ENCODE measurements at places on chromosomes 5 and 9.

GRCh38 chr9:93531374-93531773 lies 45.0 kb upstream of the PHF2 start:
- no peak for DNase-seq
- H3K36me3 ChIP-seq, result peaks cover 61% of the 10 kb centered on the region
- no peak overlapping the region for H3K4me3 ChIP-seq
- H3K27ac ChIP-seq, result no peak overlapping the region

DNA sequence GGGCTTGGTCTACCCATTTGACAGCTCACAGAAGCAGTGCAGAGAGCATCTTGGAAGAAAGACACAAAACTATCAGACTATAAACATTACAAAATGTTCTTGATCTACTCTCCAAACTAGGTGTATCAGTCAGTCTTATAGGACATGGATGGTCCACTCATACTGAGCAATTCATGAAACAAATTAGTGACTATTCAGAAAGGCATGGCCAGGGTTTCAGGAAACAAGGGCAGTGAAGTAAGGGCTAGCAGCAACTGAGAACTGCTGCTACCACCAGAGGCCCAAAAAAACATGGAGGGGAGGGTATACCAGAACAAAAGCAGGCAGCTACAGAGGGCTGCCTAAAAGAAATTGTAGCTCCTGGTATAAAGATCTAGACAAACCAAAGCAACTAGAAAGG lies 287.0 kb downstream of the PIK3R1 start:
- no peaks in the 10 kb centered on the region for H3K27me3 ChIP-seq
- H3K36me3 ChIP-seq, result peaks cover 2% of the 10 kb centered on the region
- H3K4me3 ChIP-seq, result no peak overlapping the region
- H3K4me1 ChIP-seq, result no peaks in the 10 kb centered on the region
- no peak for DNase-seq
- no peak overlapping the region for H3K27ac ChIP-seq

- no peak overlapping the region for H3K4me3 ChIP-seq
- no peaks in the 10 kb centered on the region for H3K36me3 ChIP-seq
- no peak for DNase-seq
- no peaks in the 10 kb centered on the region for H3K27me3 ChIP-seq
- peaks cover 38% of the 10 kb centered on the region for H3K4me1 ChIP-seq
- H3K27ac ChIP-seq, result no peak overlapping the region
Measured at GRCh38 chr9:127553793-127554192, 58.3 kb upstream of the STXBP1 start.

DNA sequence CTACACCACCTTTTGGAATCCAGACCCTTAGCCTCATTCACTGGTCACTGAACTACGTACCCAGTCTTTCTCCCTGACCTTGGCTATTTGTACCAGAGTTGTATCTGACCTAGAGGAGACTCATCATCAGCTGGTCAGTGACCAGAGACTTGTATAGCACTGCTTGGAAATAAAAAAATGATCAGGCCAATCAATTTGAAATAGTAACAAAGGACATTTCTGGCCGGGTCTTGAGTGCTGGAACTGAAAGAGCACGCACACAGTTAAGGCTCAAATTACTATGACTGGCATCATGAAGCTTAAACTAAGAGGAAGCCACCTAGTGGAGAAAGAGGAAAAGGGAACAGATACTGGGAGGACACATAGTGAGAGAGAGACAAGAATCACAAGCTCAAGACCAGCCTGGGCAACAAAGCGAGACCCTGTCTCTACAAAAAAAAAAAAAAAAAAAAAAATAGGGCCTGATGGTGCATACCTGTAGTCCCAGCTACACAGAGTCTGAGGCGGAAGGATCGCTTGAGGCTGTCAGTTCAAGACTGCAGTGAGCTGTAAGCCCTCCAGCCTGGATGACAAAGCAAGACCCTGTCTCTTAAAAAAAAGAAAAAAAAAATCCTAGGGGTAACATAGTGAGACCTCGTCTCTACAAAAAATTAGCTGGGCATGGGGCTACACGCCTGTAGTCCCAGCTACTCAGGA lies 12.8 kb upstream of the SRP19 start:
- H3K27me3 ChIP-seq, result peaks cover 14% of the 10 kb centered on the region
- no peak overlapping the region for H3K27ac ChIP-seq
- H3K4me3 ChIP-seq, result no peak overlapping the region
- DNase-seq, result no peak
- H3K4me1 ChIP-seq, result peaks cover 3% of the 10 kb centered on the region

- H3K36me3 ChIP-seq, result no peaks in the 10 kb centered on the region
- H3K4me3 ChIP-seq, result no peak overlapping the region
- no peak overlapping the region for H3K27ac ChIP-seq
- DNase-seq, result no peak
Measured at GRCh38 chr9:16656432-16657169, 213.9 kb downstream of the BNC2 start.

- H3K27me3 ChIP-seq, result no peaks in the 10 kb centered on the region
- no peaks in the 10 kb centered on the region for H3K4me1 ChIP-seq
- no peak overlapping the region for H3K27ac ChIP-seq
- no peak overlapping the region for H3K4me3 ChIP-seq
Measured at GRCh38 chr5:117118499-117118898, 543.9 kb upstream of the SEMA6A start.

DNA sequence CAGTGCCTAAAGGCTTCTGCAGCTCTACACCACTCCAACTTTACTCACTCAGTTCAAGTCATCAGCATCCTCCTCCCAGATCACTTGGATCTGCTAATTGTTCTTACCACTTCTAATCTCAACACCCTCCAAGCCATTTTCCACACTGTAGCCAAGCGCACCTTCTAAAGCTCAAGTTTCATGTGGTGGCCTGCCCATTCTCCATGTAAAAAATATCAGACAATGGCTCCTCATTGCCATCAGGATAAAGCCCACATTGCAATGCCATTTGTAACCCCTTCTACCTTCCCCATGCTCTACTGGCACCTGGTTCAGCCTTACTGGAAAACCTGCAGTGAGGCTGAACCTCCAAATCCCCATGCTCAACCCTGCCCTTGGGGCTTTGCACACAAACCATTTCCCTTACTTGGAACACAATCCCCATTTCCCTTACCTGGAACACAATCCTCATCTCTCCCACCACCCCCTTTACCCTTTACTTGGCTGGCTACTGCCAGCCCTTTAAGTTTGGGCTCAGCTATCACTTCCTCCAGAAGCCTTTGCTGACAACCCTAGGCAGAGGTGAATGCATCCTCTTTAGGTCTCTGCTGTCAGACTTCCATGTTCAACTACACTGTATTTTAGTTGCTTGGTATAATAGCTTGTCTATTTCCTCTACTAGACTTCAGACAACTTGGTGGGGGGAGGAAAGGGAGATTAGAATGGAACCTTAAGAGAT lies 220.0 kb downstream of the TSSK1B start:
- H3K36me3 ChIP-seq, result no peaks in the 10 kb centered on the region
- H3K27ac ChIP-seq, result no peak overlapping the region
- no peak for DNase-seq
- H3K4me1 ChIP-seq, result no peaks in the 10 kb centered on the region
- no peaks in the 10 kb centered on the region for H3K27me3 ChIP-seq
- H3K4me3 ChIP-seq, result no peak overlapping the region

DNA sequence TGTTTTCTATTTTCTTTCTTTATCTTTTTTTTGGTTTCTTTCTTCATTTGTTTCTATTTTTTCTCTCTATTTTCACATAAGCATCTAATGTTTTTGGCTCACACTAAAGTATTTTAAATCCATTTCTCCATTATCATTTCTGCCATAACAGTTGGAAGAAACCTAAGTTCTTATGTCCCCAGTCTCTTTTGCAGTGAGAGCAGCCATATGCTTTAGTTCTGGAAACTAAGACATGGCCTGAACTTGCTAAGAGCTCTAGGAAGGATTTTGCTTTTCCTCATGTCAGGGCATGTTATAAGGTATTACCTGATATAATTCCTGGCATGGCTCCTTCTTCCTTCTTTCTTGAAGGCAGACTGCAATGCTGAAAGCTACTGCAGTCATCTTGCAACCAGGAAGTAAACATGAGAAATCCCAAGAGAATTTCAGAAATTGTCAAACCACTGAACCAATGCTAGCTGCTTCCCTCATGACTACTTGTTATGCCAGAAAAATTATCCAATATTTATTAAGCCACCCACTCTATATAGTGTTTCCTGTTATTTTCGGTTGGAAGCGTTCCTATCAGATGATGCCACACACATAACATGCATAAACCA lies 171.1 kb downstream of the TAF11L14 start:
- H3K27me3 ChIP-seq, result no peaks in the 10 kb centered on the region
- no peak overlapping the region for H3K27ac ChIP-seq
- H3K4me1 ChIP-seq, result no peaks in the 10 kb centered on the region

- H3K36me3 ChIP-seq, result no peaks in the 10 kb centered on the region
- peaks cover 2% of the 10 kb centered on the region for H3K27me3 ChIP-seq
- no peak for DNase-seq
- peaks cover 9% of the 10 kb centered on the region for H3K4me1 ChIP-seq
Measured at GRCh38 chr5:168829922-168830417, 250.8 kb upstream of the PANK3 start.

DNA sequence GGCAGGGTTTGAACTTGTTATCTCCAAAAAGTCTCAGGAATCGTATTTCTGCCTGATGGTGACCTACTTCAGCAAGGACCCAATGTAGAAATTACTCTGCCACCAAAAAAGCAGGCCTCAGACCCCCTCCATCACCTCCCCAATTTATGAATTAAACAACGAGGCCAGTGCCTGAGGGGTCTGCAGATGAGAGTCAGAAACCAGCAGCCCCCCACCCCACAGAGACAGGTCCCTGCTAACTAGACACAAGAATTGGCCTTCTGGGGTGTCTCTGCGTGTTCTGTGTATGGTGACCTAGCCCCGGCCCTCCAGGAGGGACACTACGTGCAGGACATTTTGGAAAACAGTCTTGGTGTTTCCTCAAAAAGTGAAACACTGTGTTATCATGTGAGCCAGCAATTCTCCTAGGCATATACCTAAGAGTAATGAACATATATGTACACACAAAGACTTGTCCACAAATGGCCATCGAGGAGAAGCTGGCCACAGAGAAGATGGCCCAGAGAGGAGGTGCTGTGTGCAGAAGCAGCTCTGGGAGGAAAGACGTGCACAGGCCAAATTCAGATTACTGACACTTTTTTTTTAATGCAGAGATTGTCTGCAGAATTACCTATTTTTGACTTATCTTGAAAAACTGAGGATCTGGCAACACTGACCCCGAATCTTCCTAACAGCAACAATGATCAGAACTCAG lies 93.8 kb downstream of the ADAMTS2 start:
- H3K36me3 ChIP-seq, result no peaks in the 10 kb centered on the region
- no peak overlapping the region for H3K27ac ChIP-seq
- H3K4me3 ChIP-seq, result no peak overlapping the region
- peaks cover 6% of the 10 kb centered on the region for H3K27me3 ChIP-seq
- DNase-seq, result no peak

GRCh38 chr9:81753436-81753835 lies 64.1 kb upstream of the TLE1 start:
- H3K4me3 ChIP-seq, result no peak overlapping the region
- DNase-seq, result no peak
- H3K4me1 ChIP-seq, result no peaks in the 10 kb centered on the region
- no peaks in the 10 kb centered on the region for H3K27me3 ChIP-seq

DNA sequence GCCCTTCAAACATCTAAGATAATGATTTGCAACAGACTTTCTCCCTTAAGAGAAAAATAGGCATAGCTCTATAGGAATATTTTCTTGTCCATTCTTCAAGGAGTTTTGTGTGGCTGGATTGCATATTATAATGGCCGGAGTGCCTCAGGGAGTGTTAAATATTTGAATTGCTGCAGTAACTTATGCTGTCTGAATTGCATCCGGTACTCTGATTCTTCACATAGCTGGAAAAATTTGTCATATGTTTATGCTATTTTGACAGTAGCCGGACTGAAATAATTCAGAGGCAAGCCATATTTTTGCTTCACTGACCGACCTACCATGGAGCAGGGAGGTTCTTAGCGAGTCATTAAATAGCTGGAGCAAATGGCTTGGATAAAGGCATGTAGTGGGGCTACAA lies 621.0 kb downstream of the ACTL7B start:
- H3K36me3 ChIP-seq, result no peaks in the 10 kb centered on the region
- no peaks in the 10 kb centered on the region for H3K27me3 ChIP-seq
- no peaks in the 10 kb centered on the region for H3K4me1 ChIP-seq
- no peak for DNase-seq
- no peak overlapping the region for H3K4me3 ChIP-seq

GRCh38 chr9:19408316-19408692 lies 505 bp upstream of the ACER2 start:
- no peak for DNase-seq
- H3K4me1 ChIP-seq, result peaks cover 14% of the 10 kb centered on the region
- H3K27me3 ChIP-seq, result no peaks in the 10 kb centered on the region

DNA sequence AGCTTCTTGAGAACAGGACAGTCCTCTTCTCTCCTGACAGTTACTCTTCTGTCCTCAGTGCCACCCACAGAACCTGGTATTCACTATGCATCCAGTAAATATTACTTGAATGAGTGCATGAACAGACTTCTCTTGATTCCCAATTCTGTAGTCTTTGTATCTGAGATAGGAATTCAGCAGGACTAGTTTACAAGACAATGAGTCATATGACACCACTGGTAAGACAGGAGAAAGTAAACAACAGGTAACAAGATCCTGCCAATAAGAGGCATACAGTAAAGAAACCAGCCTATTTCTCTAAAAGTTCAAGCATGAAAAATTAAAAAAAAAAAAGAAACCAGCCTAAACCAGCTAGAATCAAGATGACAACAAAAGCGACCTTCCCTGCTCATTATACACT lies 6.2 kb downstream of the ZNF883 start:
- no peak overlapping the region for H3K4me3 ChIP-seq
- peaks cover 5% of the 10 kb centered on the region for H3K27me3 ChIP-seq
- DNase-seq, result no peak
- no peaks in the 10 kb centered on the region for H3K4me1 ChIP-seq
- H3K36me3 ChIP-seq, result peaks cover 34% of the 10 kb centered on the region

- H3K27ac ChIP-seq, result no peak overlapping the region
- no peak for DNase-seq
- H3K4me3 ChIP-seq, result no peak overlapping the region
Measured at GRCh38 chr5:108111736-108112135, 270.2 kb downstream of the FBXL17 start.

GRCh38 chr5:168455201-168455600 lies 31.1 kb upstream of the RARS1 start:
- H3K27ac ChIP-seq, result no peak overlapping the region
- peaks cover 6% of the 10 kb centered on the region for H3K27me3 ChIP-seq
- no peak for DNase-seq
- H3K4me3 ChIP-seq, result no peak overlapping the region
- no peaks in the 10 kb centered on the region for H3K4me1 ChIP-seq

DNA sequence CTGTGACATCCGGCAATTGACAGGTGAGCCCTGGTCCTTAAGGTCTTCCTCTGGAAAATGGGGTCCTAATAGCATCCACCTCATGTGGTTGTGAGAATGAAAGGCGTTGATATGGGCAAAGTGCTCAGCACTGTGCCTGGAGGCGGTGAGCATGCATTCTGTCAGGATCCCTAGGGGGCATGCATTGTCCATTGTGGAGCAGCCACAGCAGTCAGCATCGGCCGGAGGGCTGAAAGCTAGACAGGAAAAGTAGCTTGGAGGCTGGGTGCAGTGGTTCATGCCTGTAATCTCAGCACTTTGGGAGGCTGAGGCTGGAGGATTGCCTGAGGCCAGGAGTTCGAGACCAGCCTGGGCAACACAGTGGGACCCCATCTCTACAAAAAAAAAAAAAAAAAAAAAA lies 122.2 kb downstream of the LHX2 start:
- peaks cover 11% of the 10 kb centered on the region for H3K27me3 ChIP-seq
- H3K4me1 ChIP-seq, result peaks cover 3% of the 10 kb centered on the region
- DNase-seq, result peak; percentile 37
- no peak overlapping the region for H3K27ac ChIP-seq
- no peak overlapping the region for H3K4me3 ChIP-seq
- no peaks in the 10 kb centered on the region for H3K36me3 ChIP-seq

- no peaks in the 10 kb centered on the region for H3K36me3 ChIP-seq
- no peak overlapping the region for H3K27ac ChIP-seq
- no peaks in the 10 kb centered on the region for H3K4me1 ChIP-seq
- no peak for DNase-seq
- H3K4me3 ChIP-seq, result no peak overlapping the region
Measured at GRCh38 chr5:78600687-78601414, 47.7 kb downstream of the LHFPL2 start.
